ENCODE measurements at places on chromosomes 2 and 18.

DNA sequence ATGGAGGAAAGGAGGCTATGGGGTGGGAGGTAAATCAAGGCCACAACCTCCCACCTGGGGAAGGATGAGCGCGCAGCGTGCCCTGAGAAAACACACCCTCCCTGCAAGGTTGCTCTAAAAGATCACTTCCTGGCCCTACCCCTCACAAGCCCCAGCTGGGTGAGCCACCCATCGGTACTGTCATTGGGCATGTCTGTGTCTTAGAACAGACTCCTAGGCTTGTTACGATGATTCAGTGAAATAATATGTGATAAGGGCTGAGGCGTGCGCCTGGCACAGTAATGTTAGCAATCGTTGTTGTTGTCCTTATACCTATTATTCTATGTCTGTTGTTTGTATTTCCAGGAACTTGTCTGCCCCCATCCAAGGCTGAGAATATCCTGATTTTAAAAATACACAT lies 175.1 kb downstream of the ZFP36L2 start:
- no peak for DNase-seq

- DNase-seq = no peak
These were observed 45.2 kb upstream of the FAM117B start for GRCh38 chr2:202589582-202589949.

DNA sequence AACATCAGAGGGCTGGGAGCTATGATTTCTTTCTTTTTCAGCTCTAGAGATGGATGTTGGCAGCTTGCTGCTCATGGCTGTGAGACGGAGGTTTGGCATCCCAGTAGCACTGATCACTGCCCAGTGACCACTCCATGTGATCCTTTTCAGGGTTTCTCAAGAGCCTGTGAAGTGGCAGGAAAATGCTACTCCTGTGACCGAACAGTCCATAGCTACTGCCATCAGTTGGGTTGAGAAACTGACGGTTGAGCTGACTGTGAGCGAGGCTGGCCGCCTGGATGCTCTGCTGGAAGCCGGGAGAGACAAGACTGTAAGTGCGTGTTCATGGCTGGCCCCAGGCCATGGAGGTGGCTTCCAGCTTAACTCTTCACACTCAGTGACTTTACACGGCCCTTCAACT lies 34.2 kb downstream of the VWA3B start:
- DNase-seq = no peak

DNA sequence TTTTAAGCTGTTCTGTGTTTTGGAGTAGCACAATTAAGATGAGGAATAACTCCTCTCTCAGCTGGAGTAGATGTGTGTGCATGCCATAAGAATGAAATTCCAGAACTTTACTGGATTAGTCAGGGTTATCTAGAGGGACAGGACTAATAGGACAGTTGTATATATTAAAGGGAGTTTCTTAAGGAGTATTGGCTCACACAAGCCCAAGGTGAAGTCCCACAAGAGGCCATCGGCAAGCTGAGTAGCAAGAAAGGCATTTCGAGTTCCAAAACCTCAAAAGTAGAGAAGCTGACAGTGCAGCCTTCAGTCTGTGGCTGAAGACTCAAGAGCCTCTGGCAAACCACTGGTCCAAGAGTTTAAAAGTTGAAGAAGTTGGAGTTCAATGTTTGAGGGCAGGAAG lies 113.7 kb downstream of the RIT2 start:
- DNase-seq = no peak

DNA sequence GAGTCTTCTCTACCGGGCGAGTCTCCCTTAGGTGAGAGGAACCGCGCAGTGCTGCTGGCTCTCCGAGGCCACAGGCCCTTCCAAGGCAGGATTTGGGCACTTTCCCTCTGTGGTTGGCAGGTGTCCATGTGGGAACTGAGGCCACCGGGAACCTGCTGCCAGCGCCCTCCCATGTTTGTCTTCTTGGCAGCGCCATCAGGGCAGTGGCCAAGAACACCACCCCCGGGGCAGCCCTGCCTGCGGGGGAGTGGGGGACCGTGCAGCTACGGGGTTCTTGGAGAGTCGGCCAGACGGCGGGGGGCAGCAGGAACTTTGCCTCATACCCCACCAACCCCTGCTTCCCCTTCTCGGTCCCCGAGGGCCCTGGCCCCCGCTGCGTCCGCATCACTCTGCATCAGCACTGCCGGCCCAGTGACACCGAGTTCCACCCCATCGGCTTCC lies 10.0 kb downstream of the CAPN10 start:
- no peak for DNase-seq

GRCh38 chr18:57149531-57149930 lies 2.6 kb downstream of the BOD1L2 start:
- DNase-seq = no peak

DNA sequence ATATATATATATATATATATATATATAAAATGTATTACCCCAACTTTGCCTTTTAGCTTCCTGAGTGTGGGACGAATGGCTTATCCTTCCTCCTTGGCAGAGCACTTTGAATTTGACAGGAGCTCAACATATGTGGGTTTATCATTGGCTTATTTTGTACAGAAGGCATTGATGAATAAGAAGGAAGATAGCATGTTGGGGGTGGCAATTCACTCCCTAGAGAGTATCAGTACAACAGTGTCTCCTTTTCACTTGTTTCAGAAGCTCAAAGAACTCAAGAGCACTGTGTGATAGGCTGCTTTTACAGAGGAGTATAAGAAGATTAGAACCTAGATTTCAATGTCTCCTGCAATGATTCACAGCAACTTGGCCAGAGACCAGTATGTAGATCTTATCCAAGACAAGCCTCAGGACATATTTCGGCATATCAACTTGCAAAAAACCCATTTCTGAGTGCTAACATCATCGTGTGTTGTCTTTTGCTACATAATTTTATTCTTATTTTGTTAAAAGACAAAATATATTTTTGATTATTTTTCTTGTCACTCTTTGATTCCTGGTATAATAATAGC lies 345.8 kb downstream of the SOCS6 start:
- DNase-seq = no peak

GRCh38 chr18:73340135-73340977 lies 472.6 kb upstream of the NETO1 start:
- DNase-seq = no peak

DNA sequence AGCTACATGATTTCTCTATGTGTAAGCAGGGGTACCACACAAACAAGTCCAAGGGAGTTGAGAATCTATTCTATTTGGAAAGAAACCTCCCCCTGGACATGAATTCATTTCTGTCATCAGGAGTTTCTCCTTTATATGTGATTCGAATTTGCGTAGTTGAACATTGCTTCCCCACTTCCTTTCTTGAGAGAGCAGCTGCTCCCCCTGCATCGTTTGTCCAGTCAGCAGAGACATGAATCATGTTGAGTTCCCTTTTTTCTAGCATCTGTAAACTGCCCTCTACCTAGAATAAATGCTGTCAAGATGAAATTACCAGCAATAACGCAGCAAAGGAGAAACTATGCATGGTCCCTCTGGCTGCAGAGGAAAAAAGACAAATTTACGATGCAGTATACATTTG lies 73.8 kb downstream of the KIF5C start:
- no peak for DNase-seq

DNA sequence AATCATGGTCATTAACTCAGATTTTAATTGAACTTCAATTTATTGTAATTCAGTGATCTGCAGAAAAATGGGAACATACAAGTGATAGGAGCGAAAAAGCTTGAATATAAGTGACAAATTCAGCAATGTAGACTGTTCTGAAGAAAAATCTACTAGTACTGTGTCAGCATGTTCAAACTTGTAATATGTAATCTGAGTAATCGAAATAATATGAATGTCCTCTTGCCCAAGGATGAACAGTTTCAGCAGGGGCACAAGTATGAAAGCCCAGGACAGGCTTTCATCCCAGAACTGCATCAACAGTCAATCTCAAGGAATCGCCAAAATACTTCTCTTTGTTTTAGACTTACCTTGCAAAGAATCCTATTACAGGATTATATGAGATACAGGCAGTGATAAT lies 1110.5 kb downstream of the LRP1B start:
- no peak for DNase-seq

- no peak for DNase-seq
These were observed 121.4 kb downstream of the ASXL3 start for GRCh38 chr18:33699372-33699771.

GRCh38 chr2:175036582-175037018 lies 31.4 kb upstream of the CHN1 start:
- DNase-seq = no peak

- no peak for DNase-seq
These were observed 1.4 kb downstream of the MSH2 start for GRCh38 chr2:47404356-47404755.

DNA sequence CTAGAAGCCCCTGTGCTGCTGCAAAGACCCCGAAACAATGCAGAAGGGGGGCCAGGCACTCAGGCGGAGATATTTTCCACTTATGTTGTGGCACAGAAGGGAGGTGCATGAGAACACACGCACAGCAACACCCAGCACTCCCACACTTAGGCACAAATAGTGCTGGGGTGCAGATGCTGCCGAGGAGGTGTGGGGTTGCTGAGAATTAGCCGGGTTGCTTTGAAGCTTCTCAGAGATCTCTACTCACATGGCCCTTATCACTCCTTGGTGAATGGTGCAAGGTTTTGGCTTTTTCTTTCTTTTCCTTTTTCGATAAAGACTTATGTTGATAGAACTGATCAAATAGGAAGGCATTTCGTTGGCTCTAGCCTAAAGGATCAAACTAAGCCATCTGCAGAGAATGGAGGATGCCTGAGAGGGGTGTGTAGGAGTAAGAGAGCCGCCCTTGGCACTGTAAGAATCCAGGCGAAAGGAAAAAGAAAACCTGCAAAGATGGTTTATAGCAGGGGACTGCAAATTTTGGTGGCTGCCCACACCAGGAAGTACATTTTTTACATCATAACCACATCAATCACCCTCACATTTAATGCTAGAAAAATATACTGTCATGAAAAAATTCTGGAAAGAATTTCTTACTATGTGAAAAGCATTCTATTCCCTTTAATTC lies 27.9 kb upstream of the FHL2 start:
- DNase-seq = no peak

GRCh38 chr2:46050027-46050426 lies 247.2 kb upstream of the EPAS1 start:
- DNase-seq = no peak

DNA sequence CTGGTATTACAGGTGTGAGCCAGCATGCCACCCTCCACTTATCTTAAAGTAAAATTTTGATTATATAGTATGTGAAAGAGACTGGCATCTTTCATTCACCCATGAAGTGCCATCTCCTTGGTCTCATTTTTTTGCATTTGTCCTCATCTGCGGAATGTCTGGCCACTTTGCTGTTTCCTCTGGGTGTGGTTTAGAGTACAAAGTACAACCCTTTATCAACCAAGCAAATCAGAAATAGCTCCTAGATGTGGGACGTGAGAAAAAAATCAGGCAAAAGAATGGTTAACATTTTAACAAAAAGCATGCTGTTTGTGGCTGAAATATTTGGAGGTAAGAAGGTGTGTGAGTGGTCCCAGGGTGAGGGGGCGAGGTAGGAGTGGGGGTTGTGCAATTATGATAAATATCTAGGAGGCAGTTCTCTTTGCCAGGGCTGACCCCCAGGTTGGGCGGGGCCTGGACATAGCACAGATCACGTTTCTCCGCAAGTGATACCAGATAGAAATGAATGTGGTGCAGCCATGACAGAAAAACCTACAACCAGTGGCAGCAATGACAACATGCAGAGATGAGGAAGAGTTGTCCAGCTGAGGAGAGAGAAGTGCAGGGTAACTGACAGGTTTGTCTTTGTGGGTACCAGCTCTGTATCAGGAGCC lies 115.8 kb upstream of the SERTAD2 start:
- DNase-seq = no peak

DNA sequence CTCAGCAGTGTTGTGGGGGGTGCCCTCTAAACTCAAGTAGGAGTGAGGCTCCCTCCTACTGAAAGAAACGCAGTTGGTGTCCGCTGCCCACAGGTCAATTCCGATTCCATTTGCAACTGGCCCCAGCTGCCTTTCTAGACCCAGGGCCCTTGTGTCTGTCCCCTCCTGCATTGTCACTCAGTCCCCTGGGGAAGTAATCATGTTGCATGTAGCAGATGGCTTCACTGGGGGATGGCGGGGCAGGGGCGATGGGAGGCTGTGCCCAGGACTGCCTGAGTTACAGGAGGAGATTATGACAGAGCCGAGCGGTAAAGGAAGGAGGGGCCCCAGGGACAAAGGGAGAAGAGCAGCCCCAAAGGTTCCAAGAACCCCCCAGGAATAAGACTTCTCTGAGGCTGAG lies 62.5 kb upstream of the SH3RF3 start:
- DNase-seq = no peak

- no peak for DNase-seq
These were observed 110.1 kb upstream of the EML6 start for GRCh38 chr2:54613386-54613785.

GRCh38 chr2:31429759-31430438 lies 15.4 kb upstream of the XDH start:
- no peak for DNase-seq

DNA sequence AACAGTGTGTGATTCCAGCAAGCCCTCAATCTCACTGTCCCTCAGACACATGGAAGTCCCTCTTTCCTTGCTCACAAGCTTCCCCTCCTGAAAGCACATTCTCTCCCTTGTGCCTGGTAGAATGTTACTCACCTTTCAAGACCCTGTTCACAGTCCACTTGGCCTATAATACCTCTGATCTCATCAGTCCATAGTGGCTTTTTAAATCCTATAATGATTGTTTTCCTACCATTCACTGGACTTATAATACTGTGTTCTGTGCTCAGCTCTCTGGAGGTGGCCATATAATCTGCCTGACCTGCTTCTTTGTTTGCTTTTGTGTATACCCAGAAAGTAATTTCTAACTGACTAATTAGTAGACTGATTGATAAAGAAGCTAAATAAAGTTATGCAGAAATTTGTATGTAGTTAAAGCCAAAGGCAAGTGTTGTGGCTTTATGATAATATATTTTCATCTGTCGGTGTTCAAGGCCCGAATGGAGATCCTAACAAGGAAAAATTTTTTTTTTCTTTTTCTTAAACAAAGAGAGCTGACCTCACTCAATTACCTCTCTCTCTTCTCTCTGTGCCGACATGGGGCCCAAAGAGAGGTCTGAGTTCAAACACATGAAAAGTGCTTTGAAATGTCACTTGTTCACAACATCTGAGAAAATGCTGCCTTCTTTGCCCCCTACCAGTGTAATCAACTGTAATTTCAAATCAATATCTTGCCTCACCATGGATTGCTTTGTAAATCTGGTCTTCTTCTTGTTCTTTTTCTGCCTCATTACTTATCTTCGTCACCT lies 1033.0 kb upstream of the PIK3C3 start:
- no peak for DNase-seq

DNA sequence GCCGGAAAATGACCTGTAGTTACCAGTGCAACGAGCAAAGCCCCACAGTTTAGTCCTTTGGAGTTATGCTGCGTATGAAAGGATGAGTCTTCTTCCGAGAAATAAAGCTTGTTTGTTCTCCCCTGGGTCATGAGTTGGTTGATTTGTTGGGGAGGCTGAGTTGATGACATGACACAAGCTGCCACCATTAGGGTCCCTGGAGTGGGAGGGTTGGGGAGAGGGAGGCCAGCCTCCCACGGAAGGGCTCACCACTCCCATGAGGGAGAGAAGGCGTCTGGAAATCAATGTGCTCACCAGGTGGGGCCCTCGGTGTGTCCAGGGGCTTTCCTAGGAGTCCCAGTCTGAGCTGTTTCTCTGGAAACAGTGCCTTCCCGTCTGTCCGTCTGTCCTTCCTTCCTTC lies 7.4 kb upstream of the DGKD start:
- no peak for DNase-seq
